ENCODE measurements at places on chromosomes 12 and 14.

DNA sequence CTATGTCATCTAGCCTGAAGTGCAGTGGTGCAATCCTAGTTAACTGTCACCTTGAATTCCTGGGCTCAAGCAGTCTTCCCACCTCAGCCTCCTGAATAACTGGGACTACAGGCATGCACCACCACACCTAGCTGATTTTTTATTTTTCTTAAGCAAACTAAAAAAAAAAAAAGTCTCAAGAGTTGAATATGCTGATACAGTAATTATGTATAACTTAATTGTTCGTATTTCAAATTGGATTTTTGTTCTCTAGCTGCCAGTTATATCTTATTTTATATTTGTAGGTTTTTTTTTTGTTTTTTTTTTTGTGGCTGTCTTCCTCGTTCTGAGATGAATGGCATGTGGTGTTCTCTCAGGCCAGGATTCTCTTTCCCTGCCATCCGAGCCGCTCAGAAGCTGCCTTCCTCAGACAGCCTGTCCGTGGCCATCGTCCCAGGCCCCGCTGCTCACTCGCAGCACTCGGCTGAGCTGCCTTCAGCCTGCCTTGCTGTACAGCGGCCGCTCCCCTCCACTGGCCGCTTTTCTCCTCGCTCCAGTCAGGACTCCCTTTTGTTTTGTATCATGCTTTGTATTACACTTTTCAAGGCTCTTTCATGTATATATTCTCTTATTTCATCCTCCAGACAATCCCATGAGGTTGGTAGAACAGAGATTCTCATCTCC lies 53.3 kb downstream of the WDR20 start:
- DNase-seq, result no peak

- no peak for DNase-seq
These were observed 217.9 kb upstream of the PWP1 start for GRCh38 chr12:107467716-107468115.

- DNase-seq, result no peak
These were observed 357.0 kb downstream of the CACNA1C start for GRCh38 chr12:2409656-2410265.

GRCh38 chr14:22627506-22628263 lies 16.5 kb downstream of the OR6J1 start:
- no peak for DNase-seq

GRCh38 chr14:81440041-81440440 lies 39.9 kb upstream of the STON2 start:
- peak; percentile 83 for DNase-seq

DNA sequence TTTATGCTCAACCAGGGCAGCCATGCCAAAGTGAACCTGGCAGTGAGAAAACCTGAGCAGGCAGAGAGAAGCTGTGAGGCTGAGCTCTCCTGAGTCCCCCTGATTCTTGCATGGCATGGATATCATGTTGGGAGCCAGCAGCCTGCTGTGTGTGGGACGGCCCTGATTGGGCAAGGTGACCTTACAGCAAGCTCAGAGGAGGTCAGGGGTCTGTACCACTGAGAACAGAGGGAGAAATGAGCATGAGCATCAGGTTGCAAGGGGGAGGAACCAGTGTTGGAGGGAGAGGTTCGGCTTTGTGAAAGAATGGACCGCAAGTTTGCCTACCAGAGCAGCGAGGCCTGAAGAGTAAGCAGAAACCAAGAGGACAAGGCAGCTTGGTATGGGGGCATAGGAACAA lies 59.1 kb upstream of the PTGR2 start:
- no peak for DNase-seq

- DNase-seq, result peak; percentile 70
These were observed 74.2 kb downstream of the ZFC3H1 start for GRCh38 chr12:71589478-71589881.

DNA sequence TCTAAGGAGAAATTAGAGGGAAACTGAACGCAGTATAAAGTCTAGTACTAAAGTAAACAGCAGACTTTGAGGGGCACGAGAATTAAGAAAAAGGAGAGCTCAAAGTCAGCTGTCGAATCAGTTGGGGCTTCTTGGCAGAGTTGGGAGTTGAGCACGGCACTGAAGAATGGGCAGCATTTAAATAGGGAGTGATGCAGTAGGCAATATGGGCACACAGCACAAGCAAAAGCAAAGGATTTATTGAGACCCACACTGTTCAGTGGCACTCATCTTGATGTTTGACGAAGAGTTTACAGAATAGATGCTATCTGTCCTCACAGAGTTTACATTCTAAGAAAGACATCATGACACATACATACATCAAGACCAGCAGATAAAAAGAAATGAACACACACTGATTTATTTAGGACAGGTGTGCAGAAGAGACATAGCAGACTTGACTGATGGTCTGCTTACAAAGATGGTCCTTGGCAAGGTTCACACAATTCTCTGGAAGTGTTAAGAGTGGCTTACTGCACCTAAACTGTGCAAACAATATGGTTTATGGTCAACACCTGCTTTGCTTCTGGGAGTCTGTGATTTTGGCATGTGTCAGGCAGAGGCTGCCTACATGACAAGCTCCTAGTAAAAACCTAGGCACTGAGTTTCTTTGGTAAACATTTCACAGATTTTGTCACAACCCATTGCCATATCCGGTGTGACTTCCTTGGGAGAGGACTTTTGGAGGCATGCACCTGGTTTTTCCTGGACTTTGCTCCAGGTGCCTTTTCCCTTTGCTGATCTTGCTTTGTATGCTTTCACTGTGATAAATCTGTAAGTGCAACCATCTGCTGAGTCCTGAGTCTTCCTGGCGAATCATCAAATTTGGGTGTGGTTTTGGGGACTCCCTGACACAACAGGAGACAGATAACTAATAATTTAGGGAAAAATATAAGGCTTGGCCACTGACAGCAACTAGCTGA lies 26.3 kb downstream of the ALKBH1 start:
- no peak for DNase-seq

DNA sequence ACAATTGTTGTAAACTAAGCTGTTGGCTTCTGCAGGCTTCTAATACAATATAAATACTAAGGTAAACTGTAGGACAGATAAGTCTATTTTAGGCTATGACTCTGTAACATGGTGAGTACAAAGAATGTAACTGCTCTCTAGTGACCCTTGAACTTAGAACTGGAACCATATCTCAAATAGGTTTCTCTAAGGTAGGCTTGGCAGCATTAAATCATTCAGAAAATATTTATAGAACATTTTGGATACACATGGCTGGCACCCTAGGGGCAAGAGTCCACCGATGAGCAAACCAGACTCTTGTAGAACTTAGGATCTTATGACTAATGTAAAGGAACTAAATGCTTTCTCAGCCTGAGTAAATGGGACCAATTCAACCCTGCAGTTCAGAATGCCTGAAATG lies 19.4 kb upstream of the SLC25A3 start:
- DNase-seq, result no peak

DNA sequence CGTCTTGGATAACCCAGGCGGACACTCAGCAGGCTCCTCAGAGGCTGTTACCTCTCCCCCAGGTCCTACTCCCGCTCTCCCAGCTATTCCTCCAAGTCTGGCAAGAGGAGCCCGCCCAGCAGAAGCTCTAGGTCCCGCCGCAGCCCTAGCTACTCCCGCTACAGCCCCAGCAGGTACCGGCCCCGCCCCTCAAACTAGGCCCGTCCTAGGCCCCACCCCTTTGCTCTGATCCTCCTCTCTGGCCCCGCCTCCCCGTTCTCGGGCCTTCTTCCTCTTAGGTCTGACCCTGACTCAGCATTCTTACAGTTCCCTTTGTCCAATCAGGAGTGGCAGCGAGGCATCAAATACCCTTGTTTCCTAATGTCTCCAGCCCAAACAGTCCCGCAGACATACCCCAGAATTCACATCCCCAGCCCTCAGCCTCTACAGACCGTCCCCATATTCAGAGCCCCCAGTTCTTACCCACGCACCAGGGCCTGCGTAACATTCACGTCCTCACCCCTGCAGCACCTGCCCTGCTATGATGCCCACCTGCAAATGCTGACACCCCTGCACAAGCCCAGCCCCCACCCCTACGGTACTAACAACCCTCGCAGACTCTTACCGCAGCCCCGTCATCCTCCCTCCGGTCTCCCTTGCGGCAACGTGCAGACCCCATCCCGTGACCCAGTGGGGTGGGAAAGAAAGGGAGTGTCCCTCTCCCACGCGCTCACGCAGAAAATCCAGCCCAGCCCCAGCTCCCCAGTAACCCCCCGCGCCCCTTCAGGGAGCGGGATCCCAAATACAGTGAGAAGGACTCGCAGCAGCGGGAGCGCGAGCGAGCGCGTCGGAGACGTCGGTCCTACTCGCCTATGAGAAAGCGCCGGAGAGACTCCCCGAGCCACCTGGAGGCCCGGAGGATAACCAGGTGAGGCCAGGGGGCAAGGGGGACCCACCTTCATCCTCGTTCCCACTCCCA lies 25.0 kb upstream of the HSPB8 start:
- DNase-seq, result peak; percentile 11

GRCh38 chr12:94147387-94147990 lies 888 bp upstream of the PLXNC1 start:
- DNase-seq, result no peak

GRCh38 chr12:14840616-14841015 lies 2.7 kb downstream of the ART4 start:
- no peak for DNase-seq

DNA sequence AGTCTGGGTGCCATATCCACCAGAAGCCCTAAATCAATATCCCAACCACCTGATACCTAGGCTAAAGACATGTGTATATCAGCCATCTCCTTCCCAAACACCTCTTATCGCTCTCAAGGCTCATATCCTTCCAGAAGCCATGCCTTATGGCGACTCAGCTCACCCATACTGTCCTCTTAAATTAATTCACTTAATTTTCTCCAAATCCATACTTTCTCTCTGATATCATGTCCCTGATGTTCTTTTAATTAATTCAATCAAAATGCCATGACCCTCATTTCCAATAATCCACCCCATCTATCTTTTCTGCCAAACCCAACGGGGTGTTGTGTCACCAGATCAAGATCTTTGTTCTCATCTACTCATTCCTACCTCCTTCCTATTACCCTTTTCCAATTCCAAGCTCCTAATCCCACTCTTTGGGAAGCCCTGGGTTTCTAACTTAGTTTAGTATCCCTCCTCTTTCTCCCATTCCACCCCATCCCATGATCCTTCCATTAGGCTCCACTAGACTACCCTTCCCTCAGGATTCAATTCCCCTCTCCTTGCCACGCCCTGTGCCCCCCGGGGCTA lies 723 bp downstream of the ATF7 start:
- DNase-seq, result no peak

GRCh38 chr12:72738811-72739210 lies 466.6 kb downstream of the TRHDE start:
- no peak for DNase-seq

DNA sequence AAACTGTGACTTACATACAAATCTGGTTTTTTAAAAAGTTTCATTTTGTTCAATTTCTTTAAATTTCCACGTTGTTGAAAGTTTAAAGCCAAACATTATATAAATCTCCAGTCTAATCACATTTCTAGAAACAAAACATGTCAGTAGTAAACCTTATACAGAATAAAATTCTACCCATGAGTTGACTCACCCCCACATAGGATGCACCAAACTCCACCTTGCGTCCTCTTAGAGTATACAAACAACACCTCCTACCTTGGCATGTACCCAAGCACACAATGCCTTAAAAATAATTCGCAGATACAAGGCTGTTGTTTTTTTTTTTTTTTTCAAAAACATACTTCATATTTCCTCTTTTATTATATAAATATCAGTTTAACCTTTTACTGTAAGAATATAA lies 3.3 kb downstream of the FBXL14 start:
- DNase-seq, result no peak

DNA sequence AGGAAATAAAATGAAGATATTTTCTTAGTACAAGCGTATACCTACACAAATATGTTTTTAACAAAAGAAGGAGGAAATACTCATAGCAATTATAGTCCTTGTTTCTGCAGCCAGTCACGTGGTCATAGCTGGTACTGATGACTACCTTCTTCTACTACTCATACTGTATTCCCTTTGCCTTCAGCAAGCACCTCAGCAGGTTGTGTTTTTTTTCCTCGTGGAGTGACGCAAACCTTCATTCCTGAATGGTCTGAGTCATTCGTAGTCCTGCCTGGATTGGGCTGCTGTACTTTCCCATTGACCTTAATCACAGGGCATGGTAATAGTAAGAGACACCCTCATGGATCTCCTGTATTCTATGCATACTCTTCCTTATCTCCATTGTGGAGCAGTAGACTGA lies 25.7 kb upstream of the SLC16A7 start:
- DNase-seq, result no peak

- peak; percentile 33 for DNase-seq
These were observed 53.3 kb downstream of the BEGAIN start for GRCh38 chr14:100533656-100534485.

DNA sequence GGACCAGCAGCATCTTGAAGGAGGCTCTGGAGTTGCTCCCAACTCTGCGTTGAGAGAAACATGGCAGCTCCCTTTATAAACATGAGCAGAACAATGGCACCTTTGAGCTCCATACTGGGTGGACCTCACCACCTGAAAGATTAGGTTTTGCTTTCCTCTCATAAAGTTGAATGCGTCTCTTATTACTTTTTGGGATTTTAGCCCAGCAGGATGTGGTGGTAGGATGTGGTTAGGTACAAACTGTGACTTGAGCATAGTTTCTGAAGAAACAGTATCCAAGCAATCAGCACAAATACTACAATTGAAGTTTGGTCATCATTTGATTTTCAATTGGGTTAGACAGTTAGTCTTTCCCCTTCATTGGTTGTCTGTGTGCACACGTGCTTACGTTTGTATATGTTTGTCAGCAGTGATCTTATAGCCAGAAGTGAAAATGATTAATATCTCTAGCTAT lies at the start of gene PRR4:
TSS of gene PRR4 (minus strand) at position 51 of the 454 bp plus-strand sequence. CDS start at position 13, 38 bp downstream.
- no peak for DNase-seq

DNA sequence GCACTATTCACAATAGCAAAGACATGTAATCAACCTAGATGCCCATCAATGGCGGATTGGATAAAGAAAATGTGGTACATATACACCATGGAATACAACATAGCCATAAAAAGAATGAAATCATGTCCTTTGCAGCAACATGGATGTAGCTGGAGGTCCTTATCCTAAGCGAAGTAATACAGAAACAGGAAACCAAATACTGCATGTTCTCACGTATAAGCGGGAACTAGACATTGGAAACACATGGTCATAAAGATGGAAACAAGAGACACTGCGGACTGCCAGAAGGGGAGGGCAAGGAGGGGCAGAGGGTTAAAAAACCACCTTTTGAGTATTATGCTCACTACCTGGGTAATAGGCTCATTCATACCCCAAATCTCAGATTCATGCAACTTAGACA lies 234.1 kb upstream of the PLXNC1 start:
- DNase-seq, result no peak

Data from MV-4-11 (cell line).